ENCODE measurements at places on chromosomes 5 and 9.

DNA sequence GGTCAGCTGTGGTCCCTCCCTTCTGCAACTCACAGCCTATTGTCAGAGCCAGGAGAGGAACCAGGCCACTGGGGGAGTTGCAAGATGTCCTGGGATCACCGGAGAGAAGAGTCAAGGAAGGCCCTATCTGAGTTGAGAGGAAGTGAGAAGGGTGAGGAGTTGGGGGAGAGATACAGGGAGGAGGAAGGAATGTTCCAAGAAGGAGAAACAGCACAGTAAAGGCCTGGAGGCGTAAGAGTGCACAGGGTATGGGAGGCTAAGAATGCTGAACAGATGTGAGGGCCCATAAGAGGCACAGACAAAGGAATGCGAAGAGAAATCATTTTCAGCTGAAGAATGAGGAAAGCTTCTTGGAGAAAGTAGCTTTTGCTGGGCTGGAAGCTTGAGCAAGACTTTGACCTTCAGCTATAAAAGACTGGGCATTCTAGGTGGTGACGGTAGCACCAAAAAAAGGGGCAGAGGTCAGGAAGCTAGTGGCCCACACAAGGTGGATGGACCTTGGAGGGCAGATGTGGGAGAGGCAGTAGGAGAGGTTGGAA, 21.6 kb upstream of the CSF1R start:
- DNase-seq, result no peak

DNA sequence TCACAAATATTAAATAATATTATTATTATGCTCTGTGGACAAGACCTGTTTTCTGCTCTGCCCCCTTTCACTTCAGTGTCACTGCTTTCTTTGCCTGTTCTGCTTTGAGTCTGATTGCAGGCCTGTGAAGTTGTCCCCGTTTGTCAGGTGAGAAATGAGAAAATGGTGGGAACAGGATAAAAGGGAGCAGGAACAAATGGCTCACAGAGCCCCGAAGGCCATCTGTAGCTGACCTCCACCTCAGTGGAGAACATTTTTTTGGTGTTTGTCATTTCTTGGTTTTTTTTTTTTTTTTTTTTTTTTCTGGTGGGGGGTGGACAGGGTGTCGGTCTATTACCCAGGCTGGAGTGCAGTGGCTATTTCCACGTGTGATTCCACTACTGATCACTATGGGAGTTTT, 13.2 kb upstream of the S100Z start:
- DNase-seq, result no peak

GRCh38 chr5:96242571-96242970, 190.5 kb downstream of the PCSK1 start:
- no peak for DNase-seq

DNA sequence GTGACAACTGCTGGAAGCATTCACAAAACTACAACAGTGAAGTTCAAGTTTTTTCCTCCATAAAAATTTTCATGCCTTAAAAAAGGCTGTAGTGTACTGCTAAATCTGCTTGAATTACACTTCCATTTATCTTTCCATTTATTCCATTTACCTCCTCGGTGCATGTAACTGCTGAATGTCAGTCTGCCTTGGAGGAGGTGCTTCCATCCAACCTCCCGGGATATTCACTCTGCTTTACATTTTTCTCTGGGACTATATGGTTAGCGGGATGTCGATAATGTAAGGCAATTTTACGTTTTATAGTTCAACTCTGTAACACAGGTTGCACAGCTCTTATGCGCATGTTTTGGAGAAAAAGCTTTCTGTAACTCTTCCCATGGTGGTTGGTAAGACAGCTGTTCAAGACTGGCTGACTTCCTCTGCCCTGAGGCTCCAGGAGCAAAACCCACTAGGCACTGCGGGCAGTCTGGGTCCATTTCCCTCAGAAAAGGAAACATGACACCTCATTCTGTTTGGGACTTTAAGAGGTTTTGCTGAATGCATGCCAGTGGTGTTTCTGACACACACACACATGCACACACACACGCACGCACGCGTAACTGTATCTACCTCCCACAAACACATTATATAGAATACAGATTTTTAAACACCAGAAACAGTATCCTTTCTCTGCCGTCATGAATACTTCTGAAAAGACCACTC, 66.1 kb downstream of the SPTLC1 start:
- no peak for DNase-seq

DNA sequence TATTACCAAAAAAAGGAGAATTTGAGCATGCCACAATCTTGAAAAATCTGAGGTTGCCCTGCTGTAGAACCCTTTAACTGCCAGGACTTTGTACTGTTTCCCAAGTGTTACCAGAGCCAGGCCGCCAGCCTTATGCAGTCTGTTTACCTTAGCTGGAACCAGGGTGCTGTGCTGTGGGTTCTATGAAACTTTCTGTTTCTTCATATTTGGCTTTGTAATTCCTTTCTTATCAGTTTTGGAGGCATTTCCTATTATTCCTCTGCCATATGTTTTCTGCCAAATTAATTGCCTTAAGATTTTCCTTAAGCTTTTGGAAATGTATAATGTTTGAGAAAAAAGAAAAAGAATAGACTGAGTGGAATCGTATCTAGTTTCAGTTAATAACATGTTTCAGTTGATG, 2.1 kb downstream of the S1PR3 start:
- no peak for DNase-seq

DNA sequence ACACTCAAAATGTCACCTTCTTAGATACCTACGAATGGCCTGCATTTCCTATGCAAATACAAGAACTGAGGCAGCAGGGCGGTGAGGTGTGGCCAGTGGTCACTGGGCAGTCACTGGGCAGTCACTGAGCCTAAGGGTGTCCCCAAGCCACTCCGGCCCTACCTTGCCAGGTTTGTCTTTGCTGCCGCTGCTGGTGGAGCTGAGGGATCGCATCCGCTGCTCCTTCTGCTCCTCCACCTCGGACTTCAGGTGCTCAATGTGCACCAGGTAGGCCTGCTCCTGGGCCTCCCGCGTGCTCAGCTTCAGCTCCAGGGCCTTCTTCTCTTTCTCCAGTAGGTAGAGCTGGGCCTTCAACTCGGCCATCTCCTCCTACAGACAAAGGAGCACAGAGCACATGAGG, 72.3 kb downstream of the DCP2 start:
- DNase-seq, result no peak

GRCh38 chr5:92912283-92912682, 668.7 kb downstream of the NR2F1-AS1 start:
- no peak for DNase-seq

- DNase-seq, result no peak
Observed at GRCh38 chr9:34590381-34591247, 1.1 kb upstream of the CNTFR start.

DNA sequence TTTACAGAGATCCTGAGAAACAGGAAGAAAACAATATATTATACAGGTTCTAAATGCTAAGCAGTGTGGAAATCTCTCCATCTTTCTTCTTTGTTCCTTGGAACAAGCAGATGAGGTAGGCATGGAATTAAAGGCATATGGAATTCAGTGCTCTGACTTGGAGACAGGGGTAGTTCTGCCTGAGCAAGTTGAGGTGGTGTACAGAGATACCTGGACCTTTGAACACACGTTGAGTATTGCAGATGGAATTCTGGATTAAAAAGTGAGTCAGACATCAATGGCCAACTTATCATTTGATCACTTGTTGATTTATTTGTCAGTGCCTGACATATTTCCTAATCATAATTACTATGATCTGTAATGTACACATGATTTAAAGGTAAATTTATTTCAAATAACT, 293.9 kb upstream of the IRX4 start:
- no peak for DNase-seq

DNA sequence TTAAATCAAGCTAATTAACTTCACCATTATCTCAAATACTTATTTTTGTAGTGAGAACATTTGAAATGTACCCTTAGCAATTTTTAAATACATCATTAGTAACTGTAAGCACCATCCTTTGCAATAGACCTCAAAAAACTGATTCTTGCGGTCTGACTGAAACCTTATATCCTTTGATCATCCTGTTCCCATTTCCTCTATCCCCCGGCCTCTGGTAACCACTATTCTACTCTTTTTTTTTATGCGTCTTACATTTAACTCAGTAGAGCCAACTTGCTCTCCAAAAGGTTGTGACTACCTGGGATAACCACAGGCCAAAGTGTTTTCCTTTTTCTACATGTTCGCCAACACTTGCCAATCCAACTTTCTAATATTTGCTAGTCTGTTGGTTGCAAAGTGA, 106.1 kb downstream of the IRX1 start:
- DNase-seq, result no peak

- no peak for DNase-seq
Observed at GRCh38 chr9:4220346-4220745, 79.5 kb downstream of the GLIS3 start.

DNA sequence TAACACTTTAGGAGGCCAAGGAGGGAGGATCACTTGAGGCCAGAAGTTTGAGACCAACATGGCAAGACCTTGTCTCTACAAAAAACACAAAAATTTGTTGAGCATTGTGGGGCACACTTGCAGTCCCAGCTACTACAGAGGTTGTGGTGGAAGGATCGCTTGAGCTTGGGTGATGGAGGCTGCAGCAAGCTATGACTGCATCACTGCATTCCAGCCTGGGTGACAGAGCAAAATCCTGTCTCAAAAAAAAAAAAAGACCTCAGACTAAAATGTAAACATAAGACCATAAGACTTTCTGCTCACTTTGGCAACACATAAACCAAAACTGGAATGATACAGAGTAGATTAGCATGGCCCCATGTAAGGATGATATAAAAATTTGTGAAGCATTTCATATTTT, 24.6 kb upstream of the NANS start:
- DNase-seq, result no peak

DNA sequence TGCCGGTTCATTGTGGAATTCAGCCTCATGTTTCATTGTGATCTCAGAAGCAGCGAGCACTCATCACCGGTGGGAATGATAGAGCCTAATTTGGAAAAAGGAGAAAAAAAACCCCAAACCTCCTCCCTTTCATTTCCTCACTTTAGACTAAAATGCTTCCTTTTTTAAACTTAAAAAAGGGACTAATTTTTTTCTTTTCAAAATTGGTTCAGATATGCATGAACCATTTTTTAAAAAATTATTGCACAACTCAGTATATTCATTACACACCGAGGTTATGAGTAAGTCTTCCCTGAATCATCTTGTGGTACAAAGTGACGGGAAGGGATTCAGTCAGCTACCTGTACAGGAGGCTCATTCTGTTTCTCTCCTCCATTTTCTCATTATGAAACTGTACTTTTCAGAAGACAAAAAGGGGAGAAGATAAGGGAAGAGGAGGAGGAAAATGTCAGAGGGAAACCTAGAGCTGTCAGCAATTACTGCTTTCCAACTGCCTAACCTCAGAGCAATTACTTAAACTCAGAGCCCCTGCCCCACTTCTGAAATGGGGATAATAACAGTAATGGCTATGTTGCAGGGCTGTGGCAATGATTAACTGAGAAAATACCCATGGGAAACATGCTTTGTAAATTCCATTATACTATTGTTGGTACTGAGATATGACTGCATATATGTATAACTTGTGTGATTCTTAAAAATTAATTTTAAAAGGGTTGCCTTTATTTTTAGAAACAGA, 24.0 kb downstream of the GALNT10 start:
- no peak for DNase-seq

GRCh38 chr9:3804103-3804502, 278.3 kb upstream of the RFX3 start:
- DNase-seq, result no peak

DNA sequence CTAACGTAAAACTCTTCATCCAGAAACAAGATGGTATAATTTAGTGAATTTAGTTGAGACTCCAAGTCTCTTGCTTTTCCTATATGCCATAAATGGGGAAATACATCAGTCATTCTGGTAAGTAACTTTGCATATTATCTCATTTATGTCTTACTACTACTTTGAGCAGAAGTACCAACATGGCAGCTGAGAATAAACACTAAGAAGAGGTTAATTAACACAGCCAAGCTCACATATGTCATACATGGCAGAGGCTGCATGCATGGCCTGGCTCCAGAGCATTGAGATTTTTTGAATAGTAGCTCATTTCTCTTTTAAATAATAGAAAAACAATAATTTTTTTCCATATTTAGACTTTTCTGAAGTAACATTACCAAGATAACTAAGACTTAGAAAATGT, 54.3 kb downstream of the CERT1 start:
- no peak for DNase-seq

GRCh38 chr9:137658781-137659180, 40.0 kb downstream of the EHMT1 start:
- DNase-seq, result no peak

DNA sequence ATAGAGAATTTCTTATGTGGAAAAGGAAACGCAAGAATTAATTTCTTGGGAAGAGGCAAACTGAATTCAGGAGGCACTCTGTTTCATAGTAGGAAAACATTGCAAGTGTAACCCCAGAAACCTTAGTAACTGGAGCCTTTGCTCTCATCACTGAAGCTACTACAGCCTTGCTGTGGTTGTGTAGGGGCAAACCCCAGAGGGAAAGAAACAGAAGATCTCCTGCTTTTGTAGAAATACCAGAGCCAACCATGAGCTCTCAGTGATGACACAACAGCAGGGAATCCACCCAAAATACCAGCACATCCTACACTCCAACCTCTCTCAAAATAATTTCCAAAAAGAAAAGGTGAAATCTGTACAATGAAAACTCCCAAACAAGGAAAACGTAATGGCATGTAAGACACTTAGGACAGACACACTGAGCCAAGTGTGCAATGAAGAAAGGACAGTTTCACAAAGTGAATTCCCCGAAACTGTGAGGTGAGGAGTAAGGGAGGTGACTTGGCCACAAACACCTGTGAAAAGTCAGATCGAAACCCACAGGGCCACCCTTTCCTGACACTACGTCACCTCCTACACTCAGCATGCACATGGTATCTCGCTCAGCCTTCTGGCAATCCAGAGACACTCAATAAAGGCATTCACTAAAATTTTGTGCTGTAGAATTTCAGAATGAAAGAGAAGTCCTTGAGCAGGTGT, 8.5 kb upstream of the ACSL6 start:
- peak; percentile 32 for DNase-seq

DNA sequence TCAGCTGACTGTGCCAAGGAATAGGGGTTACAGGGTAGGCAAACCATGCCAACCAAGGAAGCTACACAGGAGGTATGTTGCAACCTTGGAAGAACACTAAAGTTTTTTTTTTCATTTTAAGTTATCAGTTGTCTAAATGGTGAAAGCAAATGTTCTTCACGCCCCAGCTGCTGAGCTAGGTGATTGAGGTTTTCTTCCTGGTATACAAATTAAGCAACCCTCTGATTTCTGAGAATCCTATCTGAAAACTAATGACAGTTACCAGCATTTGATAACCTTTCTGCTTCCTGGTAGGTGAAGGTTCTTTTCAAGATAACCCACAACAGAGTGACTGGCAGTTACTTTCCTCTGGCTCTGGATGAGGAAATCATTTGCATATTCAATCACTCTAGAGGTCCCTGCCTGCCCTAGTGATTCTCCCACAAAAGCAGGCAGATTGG, 194.9 kb downstream of the ATP10B start:
- no peak for DNase-seq
